Activated T-helper 1 cell treated with anti-CD3 and anti-CD28 coated beads, Interleukin-2, amount 50 U/mL, for 16 hours (primary cell): ENCODE measurements at places on chromosomes 1 and 21.

GRCh38 chr1:67682659-67683197 lies 2.3 kb upstream of the GADD45A start:
- no peak for DNase-seq

DNA sequence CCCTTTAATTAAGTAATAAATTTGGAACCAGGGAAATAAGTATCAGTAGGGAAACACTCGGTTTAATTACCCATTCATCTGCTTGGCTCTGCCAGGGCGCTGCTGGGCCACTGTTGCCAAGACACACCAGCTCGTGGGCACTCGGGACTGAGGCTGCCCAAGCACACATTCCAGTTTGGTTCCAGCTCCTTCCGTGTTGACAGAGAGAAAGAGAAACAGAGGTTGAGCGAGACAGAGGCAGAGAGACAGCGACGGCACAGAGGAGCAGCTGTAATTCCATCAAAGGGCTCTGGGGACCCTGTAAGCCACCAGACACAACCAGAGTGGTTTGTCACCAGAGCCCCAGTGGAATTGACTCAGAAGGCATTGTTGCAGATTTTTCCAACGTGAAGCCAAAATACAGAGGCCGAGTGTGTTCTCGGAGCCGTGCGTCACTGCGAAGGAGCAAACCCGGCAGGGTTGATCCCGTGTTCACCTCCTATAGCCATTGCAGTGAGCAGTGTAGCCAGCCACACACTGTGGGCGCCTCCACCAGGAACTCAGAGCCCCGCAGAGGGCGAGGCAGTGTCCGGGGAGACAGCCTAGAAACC lies 33.5 kb downstream of the SYF2 start:
- DNase-seq, result no peak

DNA sequence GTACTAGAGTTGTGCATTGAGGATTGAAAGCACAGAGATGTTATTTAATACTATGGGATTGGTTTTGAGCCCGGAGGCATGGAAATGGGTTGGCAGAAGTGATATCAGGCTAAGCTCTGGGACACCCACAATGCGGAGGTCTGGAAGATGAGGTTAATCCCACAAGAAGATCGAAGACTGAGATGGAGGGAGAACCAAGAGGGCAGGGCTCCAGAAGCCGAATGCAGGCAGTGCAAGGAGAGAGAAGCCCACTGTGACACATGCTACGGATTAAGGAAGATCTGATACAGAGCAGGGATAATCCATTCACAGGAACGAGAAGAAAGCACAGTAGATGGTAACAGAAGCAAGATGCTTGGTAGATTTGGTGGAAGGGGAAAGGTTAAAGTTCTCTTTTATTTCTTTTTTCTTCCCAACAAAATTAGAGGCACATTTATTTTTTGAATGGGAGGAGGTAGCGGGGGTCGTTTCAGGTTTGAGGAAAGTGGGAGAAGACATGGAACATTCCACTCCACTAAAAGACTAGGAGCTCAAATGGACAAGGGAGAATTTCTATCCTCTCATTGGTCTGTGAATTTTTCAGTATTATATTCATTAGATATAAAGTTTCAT lies 113.2 kb downstream of the NCAM2 start:
- DNase-seq, result no peak

- no peak for DNase-seq
Observed at GRCh38 chr1:172993640-172994039, 57.1 kb downstream of the TNFSF18 start.

- no peak for DNase-seq
Observed at GRCh38 chr1:211527006-211527405, 35.0 kb upstream of the RD3 start.

DNA sequence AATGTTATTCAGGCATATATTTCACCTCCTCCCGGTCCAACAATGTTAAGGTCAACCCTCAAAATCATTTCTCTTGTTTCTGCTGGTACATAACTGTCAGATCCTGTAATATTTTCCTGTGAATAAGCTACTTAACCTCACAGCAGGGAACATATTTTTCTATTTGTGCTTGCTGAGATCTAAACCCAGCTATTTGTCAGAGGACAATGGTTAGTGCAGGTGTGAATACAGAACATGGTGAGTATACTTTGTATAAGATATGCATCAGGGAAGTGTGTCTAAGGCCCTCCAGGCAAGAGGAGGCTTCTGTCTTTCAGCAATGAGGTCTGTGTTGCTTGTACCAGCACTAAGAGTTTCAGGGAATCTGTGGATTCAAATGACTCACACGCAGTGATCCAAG lies 970.6 kb downstream of the NCAM2 start:
- DNase-seq, result no peak

GRCh38 chr1:173112129-173112528 lies 61.4 kb upstream of the TNFSF18 start:
- no peak for DNase-seq

- no peak for DNase-seq
Observed at GRCh38 chr21:14072761-14073535, 137.8 kb downstream of the LIPI start.

- DNase-seq, result no peak
Observed at GRCh38 chr1:67479146-67479891, 49.1 kb upstream of the SERBP1 start.

GRCh38 chr1:85196358-85196757 lies 4.5 kb downstream of the SYDE2 start:
- DNase-seq, result no peak

- no peak for DNase-seq
Observed at GRCh38 chr1:103372866-103373265, 152.6 kb upstream of the RNPC3 start.

DNA sequence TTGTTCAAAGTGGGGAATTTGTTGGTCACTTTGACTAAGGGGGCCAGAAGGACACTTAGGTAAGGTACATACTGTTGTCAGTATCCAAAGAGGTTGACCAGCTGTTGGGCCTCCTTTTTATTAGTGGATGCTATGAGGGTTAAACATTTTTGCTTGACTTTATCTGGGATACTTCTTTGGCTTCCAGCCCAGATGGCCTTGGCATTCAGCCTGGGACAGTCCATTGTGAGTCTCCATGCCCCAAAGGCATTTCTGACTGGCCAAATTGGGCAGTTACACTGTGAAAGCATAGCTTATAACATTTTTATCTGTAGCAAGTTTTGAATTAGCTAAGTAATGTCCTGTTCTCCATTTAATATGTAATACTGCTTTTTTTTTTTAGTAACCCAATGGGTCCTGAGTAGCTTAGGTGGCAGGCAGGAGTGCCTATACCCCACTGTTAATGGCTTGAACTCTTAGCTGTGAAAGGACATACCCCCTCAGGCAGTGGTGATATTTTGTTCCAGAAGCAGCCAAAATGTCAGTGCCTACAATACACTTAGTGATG lies 35.4 kb upstream of the CD1D start:
- DNase-seq, result no peak

DNA sequence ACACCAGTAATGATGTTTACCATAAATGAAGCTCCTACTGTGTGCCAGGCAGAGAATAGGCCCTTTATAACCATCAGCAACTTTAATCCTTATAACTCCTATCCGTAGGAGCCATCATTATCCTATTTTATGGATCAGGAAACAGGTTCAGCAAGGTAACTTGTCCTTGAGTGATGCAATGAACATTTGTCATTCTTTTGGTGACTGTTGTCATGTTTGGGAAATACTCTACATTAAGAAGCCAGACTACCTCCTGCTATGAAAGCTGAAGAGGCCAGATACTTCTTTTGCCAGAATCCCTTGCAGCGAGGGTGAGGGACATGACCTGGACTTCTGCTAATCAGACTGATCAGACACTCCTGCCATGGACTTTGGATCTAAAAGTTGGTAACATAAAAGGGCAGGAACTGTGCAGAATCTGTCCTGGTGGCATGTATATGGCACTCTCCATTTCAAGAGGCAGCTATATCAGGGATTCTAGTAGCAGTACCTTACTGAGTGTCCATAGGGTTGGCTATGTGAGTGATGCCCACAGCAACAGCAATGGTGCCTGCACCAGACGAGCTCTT lies 33.1 kb upstream of the SRRM1 start:
- no peak for DNase-seq

- DNase-seq, result no peak
Observed at GRCh38 chr1:85629532-85629920, 49.0 kb downstream of the CCN1 start.

GRCh38 chr1:5960336-5960735 lies 31.9 kb downstream of the NPHP4 start:
- DNase-seq, result no peak

DNA sequence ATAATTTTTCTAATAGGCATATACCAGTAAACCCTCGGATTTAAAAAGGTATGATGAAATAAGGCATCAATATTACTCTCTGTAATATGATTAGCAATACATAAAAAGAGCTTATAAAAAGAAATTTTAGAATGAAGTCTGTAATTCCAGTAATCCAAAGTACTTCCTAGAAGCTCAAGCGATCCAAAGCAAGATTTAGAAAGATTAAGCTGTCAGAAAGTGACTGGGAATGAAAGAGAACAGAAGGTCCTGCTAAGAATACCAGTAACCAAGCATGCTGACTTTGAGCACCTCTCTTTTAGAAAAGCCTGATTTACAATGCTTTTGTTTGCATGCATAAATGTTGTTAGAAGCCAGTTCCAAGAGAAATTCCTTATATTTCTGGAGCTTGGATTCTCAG lies 125.1 kb downstream of the GIPC2 start:
- DNase-seq, result no peak

GRCh38 chr1:87046951-87047350 lies 132.5 kb downstream of the HS2ST1 start:
- no peak for DNase-seq

DNA sequence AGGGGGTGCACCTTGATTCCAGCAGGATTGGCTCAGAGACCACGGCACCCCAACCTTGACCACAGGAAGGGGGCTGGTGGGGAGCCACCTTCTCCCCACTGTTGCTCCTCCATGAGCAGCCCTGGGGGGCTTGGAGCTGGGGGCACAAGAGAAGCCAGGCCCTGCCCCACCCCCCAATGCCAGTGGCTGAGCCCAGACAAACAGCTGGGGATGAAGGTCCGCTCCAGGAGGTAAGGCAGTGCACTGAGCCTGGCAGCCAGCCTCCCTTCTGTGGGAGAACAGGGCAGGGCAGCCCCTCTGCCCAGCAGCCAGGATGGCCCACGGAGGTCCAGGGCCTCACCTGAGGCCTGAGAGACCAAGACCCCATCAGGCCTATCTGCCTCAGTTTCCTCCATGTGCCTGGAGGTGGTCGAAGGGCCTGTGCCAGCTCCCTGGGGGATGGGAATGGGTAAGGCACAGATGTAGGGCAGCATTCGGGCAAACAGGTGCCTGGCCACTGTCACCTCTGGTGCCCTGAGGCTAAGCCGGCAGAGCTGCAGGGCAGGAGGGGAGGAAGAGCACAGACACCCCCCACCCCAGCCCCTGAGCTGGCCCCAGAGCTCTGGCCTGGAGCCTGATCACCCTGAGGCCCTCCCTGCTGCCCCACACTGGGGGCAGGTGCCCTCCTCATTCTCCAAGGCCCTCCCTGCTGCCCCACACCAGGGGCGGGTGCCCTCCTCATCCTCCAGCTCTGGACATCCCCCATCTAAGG lies 7.1 kb downstream of the ITGB2 start:
- no peak for DNase-seq

- no peak for DNase-seq
Observed at GRCh38 chr1:45704637-45705036, 16.7 kb downstream of the TMEM69 start.

GRCh38 chr1:57839526-57839925 lies 415.7 kb upstream of the DAB1 start:
- DNase-seq, result no peak

- DNase-seq, result no peak
Observed at GRCh38 chr1:203325026-203325417, 19.7 kb downstream of the BTG2 start.

GRCh38 chr1:3142236-3142635 lies 73.2 kb downstream of the PRDM16 start:
- no peak for DNase-seq

- no peak for DNase-seq
Observed at GRCh38 chr1:220527279-220527907, 543 bp upstream of the MARK1 start.

DNA sequence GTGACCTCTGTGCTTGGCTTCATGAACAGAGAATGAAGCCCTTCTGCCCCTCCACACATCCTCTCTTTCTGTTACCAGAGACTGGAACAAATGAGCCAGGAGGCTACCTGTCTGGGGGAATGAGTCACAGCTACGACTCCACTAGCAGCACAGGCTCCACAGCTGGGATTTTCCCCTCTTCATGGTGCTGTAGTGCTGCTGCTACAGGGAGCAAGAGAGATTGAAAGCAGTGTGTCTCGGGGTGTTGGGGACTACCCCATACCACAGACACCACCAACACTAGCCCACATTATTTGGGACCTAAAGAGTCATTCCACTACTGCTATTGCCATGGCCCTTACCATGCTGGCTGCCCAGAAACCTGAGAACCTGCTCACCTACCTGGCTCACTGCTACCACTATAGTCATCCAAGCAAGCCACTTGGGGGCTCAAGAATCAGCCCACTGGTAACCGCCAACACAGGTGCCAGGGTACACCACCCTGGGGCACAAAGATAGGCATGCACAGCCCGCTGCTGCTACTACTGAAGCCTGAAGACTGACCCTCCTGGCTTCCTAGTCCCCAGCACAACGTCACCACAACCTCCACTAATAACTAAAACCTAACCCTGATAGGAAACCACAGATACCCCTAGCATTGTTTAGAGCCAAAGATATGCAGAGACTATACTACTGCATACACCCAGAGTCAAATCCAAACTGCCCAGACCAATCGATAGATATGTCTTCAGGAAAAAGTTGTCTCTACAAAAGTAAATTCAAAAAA lies 17.7 kb downstream of the CD1E start:
- DNase-seq, result no peak

- no peak for DNase-seq
Observed at GRCh38 chr1:12542138-12542465, 75.9 kb downstream of the DHRS3 start.

DNA sequence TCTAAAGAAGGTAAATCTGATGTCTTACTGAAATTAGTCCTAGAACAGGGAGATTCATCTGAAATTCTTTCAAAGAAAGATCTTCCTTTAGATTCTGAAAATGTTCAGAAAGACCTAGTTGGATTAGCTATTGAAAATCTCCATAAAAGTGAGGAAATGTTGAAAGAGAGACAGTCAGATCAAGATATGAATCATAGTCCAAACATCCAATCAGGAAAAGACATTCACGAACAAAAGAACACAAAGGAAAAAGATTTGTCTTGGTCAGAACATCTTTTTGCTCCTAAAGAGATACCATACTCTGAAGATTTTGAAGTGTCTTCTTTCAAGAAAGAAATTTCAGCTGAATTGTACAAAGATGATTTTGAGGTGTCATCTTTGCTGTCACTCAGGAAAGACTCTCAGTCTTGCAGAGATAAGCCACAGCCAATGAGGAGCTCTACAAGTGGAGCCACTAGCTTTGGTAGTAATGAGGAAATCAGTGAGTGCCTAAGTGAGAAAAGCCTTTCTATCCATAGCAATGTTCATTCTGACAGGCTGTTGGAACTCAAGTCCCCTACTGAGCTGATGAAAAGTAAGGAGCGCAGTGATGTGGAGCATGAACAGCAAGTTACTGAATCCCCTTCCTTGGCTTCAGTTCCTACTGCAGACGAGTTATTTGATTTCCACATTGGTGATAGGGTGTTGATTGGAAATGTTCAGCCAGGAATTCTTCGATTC lies 61.6 kb upstream of the QSOX1 start:
- DNase-seq, result no peak

GRCh38 chr1:246000638-246001015 lies 506.5 kb downstream of the SMYD3 start:
- no peak for DNase-seq

- no peak for DNase-seq
Observed at GRCh38 chr1:14815175-14815877, 216.8 kb downstream of the KAZN start.
